ENCODE measurements at places on chromosomes 7 and 10. TPM values are rescaled to one million over a fixed set of nuclear protein-coding genes. Genes with fewer than 3 reads are reported as not detected.

The TCAF1 gene
- total RNA-seq = 39.4 TPM

The CACNA2D1 gene
- 10.7 TPM for total RNA-seq

The ATG9B gene
- total RNA-seq = 0.68 TPM

The ERVW-1 gene
- total RNA-seq = not detected

The AGR2 gene
- 376 TPM for total RNA-seq

The SH2D4B gene
- 0.37 TPM for total RNA-seq

The MSMB gene
- total RNA-seq = not detected

DNA sequence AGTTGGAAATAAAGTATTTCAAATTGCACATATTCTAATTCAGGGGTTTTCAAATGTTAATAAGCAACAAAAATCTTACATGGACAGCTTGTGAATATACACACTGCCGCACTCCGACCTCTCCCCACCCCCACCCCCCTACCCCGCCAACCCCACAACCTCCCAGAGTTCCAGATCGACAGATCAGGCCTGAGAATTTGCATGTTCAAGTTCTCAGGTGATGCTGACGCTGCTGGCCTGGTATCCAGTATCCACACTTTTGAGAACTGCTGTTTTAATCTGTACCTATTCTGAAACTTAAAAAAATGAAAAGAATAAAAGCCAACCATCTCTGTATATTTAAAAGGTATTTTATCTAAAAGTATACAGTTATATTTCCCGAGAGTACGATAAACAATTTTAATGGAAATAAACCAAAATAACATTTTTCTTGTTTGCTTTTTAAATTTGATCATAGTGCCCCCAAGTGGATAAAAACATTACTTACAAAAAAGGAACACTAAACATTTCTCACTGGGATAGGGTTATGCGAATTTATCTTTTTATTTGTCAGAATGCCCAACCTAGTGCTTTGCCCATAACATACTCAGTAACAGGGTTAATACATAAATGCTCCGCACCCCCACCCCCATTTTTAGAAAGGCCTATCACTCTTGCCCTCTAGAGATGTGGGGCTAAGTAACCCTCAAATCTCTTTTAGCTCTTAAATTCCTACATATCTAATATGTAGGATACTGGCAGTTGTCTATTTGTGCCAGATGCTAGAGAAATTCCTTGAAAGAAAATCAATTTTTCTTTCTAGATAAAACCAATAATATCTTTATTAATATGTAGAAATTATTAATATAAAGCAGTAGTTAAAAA lies 166.3 kb downstream of the RNF133 start:
- no peaks in the 10 kb centered on the region for H3K4me1 ChIP-seq
- no peaks in the 10 kb centered on the region for H3K36me3 ChIP-seq
- H3K4me3 ChIP-seq = no peak overlapping the region
- no peak for DNase-seq
- H3K27ac ChIP-seq = no peak overlapping the region

- no peak for DNase-seq
- H3K27me3 ChIP-seq = no peaks in the 10 kb centered on the region
- no peaks in the 10 kb centered on the region for H3K4me1 ChIP-seq
- no peak overlapping the region for H3K27ac ChIP-seq
- no peak overlapping the region for H3K4me3 ChIP-seq
These were observed 273.9 kb upstream of the ZMIZ1 start for GRCh38 chr10:78794736-78795455.

DNA sequence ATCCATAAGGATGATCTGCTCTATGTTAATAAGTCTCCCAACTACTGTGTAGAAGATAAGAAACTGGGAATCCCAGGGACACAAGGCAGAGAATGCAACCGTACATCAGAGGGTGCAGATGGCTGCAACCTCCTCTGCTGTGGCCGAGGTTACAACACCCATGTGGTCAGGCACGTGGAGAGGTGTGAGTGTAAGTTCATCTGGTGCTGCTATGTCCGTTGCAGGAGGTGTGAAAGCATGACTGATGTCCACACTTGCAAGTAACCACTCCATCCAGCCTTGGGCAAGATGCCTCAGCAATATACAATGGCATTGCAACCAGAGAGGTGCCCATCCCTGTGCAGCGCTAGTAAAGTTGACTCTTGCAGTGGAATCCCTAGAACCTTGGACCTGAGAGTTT lies 10.3 kb downstream of the WNT16 start:
- H3K36me3 ChIP-seq = no peaks in the 10 kb centered on the region
- DNase-seq = no peak
- H3K27ac ChIP-seq = no peak overlapping the region

DNA sequence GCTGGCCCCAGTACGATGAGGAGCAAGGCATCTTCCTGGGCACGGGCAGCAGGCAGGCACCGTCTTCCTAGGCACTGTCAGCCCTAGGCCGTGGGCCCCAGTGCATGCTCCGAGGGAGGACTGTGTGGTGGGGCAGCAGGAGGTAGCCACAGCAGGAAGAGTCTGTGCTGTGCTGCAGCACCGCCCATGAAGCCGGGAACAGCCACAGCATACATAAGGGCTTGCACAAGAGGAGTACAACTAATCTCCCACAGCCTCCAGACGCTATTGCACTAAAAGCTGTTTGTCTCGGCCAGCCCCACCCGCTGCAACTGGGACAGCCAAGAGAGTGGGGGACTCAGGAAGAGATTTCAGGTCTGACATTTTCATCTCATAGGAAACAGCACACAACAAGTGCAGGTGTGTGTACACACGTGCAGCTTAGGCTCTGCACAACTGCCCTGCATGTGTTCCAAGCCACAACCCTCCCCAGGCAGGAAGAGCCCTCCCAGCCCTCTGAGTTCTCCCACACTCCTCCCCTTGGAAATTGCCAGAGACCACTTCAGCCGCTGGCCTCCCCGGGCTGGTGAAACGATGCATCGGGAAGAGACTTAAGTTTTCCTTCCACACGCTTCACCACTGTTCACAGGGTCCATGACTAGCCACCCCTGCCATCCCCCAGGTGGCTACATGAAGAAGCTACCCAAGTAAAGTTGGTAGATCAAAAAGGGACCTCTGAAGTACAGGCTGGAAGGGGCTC lies 88.1 kb upstream of the DDC start:
- H3K27ac ChIP-seq = peak overlapping the region; percentile 47
- no peaks in the 10 kb centered on the region for H3K36me3 ChIP-seq
- H3K4me3 ChIP-seq = no peak overlapping the region
- H3K27me3 ChIP-seq = no peaks in the 10 kb centered on the region

DNA sequence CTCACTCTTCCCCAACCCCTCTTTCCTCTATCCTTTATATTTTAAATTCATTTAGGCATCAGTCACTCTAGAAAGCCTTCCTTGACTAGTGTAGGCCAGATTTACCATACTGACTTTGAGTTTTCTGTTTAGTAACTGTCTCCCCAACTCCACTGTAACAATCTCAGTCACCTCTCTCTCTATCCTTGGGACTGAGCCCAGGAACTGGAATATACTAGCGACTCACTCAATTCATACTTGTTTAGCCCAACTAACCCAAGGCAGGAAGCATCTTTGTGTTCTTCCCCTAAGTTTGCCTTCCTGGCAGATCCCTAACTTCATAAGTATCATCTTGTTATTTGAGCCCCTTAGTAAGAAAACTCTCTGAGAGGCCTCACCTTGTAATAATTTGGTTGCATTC lies 19.1 kb downstream of the PLCE1 start:
- no peaks in the 10 kb centered on the region for H3K4me1 ChIP-seq
- H3K27ac ChIP-seq = peak overlapping the region; percentile 17
- no peak overlapping the region for H3K4me3 ChIP-seq
- no peaks in the 10 kb centered on the region for H3K27me3 ChIP-seq

DNA sequence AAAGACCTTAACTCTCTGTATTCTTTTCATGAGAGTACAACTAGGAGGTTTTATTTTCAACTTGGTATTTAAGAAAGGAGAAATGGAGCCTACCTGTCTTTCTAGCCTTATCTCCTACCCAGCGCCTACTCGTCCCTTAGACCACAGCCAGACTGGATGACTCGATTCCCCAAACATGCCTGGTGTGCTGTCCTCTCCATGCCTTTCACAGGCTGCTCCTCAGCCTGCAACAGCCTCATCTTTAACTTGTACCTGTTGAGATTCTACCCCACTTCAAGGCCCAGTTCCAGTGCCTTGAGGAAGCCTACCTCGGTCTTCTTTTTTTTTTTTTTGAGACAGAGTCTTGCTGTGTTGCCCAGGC lies 29.4 kb downstream of the CPA1 start:
- H3K36me3 ChIP-seq = no peaks in the 10 kb centered on the region
- H3K4me1 ChIP-seq = no peaks in the 10 kb centered on the region
- DNase-seq = no peak

DNA sequence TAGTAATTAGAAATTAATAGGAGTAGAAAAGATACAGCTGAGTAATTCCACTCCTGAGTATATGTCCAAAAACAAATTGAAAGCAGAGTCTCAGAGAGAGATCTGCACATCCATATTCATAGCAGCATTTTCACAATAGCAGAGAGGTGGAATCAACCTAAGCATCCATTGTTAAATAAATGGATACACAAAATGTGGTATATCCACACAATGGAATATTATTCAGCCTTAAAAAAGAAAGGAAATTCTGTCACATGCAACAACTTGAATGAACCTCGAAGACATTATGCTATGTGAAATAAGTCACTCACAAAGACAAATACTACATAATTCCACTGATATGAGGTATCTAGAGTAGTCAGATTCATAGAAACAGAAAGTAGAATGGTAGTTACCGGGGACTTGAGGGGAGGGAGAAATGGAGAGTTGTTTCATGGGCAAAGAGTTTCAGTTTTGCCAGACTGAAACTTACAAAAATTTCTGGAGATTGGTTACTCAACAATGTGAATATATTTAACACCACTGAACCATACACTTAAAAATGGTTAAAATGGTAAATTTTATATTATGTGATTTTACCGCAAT lies 18.4 kb downstream of the VTI1A start:
- H3K36me3 ChIP-seq = no peaks in the 10 kb centered on the region
- no peaks in the 10 kb centered on the region for H3K27me3 ChIP-seq
- DNase-seq = no peak
- no peak overlapping the region for H3K4me3 ChIP-seq

DNA sequence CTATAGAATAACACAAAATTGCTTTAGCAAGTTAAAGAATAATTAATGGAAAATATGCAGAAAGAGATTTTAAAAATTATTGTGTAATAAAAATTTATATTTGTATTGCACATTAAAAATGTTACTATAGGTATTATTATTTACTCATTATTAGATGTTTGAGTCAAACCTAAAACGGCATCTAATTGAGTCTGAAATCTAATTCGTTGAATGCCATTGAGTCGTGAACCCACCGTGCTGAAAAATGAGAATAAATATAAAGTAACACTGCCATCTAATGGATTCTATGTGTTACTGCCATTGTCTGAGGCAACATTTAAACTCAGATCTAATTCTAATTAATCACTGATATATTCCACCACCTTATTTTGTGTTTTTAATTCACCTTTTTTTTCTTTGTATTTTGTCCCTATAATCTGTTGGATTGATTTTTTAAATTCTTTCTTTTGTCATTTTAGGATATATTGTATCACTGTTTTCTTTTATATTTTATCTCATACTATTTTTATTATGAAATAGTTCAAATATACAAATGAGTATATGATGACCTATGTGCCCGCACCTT lies 62.2 kb downstream of the SAMD9 start:
- no peak for DNase-seq
- H3K4me1 ChIP-seq = peaks cover 4% of the 10 kb centered on the region
- no peak overlapping the region for H3K27ac ChIP-seq
- no peaks in the 10 kb centered on the region for H3K27me3 ChIP-seq
- H3K36me3 ChIP-seq = no peaks in the 10 kb centered on the region

DNA sequence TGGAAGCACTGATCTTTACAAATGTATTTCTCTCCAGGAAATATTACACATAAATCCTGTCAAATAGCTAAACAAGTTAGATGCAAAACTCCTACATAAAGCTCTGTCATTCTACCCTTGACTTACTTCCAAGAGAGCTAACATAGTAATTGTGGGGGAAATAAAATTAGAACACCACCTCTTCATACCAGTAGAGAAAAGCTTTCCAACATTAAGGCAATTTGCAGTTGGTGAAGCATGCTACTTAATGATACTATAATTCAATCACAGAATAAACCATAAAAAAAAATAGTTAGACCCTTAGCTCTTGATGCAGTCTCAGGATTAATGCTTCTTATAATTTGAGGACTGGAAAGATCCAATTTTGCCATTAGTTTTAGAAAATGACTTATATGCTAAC lies 35.2 kb downstream of the SEMA3A start:
- no peaks in the 10 kb centered on the region for H3K36me3 ChIP-seq
- no peak for DNase-seq
- no peak overlapping the region for H3K4me3 ChIP-seq
- H3K4me1 ChIP-seq = no peaks in the 10 kb centered on the region

DNA sequence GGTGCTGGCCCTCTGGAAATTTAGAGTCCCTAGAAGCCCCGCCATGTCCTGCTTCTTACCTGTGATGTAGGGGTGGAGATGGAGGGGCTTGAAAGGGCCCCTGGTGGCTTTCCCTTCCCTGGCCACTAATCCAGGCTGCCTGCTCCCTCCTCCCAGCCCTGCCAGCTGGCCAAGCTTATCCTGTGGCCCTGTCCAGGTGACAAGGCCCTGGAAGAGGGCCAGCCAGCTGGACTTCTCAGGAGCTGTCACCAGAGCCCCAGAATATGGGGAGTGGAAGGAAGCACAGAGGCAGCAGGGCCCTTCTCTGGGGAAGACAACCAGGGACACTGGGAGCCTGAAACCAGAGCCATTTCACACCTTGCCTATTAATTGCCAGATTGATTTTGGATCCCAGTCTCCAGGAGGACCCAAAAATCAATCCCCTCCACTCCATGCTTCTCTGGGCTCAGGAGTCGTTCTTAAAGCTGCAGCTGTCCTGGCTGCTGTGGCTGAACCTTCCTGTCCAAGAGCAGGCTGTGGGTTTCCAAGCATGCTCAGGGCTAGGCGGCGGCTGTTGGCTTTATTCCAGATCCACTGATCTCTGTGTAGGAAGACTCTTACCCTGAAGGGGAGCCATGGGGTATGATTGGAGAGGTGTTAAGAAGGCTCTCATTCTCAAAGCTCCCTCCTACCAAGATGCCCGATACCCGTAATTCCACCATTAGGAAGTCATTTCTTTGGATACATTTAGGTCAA lies 52.6 kb upstream of the PCBD1 start:
- no peak overlapping the region for H3K4me3 ChIP-seq
- no peaks in the 10 kb centered on the region for H3K36me3 ChIP-seq
- H3K27me3 ChIP-seq = no peaks in the 10 kb centered on the region
- no peak overlapping the region for H3K27ac ChIP-seq
- no peak for DNase-seq

- H3K27ac ChIP-seq = no peak overlapping the region
- H3K27me3 ChIP-seq = no peaks in the 10 kb centered on the region
- H3K4me3 ChIP-seq = no peak overlapping the region
- H3K36me3 ChIP-seq = no peaks in the 10 kb centered on the region
These were observed 89.5 kb upstream of the ACBD5 start for GRCh38 chr10:27330074-27330473.

Measured in left lung (tissue), 14 donors.